Activated CD4-positive, alpha-beta T cell treated with anti-CD3 and anti-CD28 coated beads, Interleukin-2, amount 50 U/mL, for 24 hours (primary cell): ENCODE measurements at places on chromosomes 5 and 9.

GRCh38 chr9:4581861-4582565 lies 80.1 kb upstream of the PLPP6 start:
- DNase-seq = no peak

- DNase-seq = no peak
These were observed 81.3 kb downstream of the PIK3R1 start for GRCh38 chr5:68296895-68297294.

GRCh38 chr5:125189531-125189941 lies 443.1 kb upstream of the ZNF608 start:
- DNase-seq = no peak

GRCh38 chr5:158511454-158511853 lies 588.3 kb downstream of the EBF1 start:
- DNase-seq = no peak

DNA sequence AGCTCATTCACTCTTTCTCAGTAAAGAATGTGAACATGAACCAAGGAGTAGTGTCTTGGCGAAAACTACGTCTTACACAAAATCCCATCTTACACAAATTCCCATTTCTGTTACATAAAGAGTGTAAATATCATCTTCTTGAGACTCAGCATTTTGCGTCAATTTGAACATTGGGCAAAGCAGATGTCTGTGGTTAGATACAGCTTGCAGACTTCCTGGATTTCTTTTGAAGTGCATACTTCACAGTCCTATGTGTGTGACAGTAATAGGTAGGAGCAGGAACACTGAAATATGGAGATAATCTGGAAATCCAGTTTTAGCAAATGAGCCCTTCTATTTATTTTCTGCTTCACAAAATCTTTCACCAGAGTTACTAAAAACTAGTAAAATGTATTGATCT lies 58.8 kb downstream of the C6 start:
- DNase-seq = no peak

GRCh38 chr5:68502531-68502930 lies 287.0 kb downstream of the PIK3R1 start:
- no peak for DNase-seq

- DNase-seq = peak; percentile 45
These were observed 709 bp downstream of the IQGAP2 start for GRCh38 chr5:76403766-76404222.

DNA sequence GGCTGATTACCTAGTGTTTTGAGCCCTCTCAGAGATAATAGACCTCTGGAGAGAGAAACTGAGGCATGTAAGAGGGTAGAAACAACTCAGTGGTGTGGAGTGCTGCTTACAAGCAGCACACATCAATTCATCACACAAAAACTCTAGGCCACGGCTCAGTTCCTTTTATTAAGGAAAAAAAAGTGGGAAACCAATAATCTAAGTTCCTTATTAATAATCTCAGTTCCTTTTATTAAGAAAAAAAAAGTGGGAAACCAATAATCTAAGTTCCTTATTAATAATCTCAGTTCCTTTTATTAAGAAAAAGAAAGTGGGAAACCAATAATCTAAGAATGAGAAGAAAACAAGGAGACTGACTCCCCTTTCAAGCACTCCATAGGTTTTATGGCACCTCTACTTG lies 28.0 kb downstream of the TXNDC8 start:
- DNase-seq = no peak

- no peak for DNase-seq
These were observed 1.8 kb downstream of the DPP7 start for GRCh38 chr9:137112564-137113384.

DNA sequence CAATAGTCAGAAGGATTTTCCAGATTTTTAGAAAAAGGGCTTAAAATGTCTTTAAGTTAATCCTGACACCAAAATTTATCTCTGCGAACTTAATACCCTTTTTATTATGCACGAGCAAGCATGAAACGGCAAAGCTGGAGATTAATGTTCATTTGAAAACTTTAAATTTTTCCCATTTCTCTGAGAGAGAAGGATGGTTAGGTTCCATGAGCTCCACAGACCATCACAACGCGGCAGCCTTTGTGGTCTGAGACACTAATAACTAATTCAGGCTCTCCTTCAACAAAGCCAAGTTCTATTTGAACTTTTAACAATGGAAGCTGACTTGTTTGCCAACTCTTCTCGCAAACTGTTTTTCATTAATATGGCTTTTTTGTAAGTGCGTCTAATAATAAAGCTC lies 94.7 kb downstream of the MYO10 start:
- no peak for DNase-seq

- DNase-seq = no peak
These were observed 38.0 kb downstream of the OSMR start for GRCh38 chr5:38883842-38884241.

DNA sequence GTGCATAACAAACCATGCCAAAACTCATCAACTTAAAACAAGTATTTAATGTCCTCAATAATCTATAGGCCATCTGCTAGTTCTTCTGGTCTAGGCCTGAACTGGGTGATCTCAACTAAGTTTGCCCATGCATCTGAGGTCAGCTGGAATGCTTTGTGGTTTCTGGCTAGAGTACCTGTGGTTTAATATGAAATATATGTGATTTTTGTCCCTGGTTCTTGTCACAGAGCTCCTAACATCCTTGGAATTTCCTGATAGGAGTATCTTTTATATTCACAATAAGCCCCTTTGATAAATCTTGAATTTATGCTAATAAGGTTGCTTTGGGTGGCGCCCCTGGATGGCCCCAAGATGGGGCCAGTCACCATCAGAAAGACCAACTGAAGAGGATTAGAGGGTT lies 535.9 kb downstream of the DNAH5 start:
- no peak for DNase-seq

GRCh38 chr9:15220658-15221318 lies 86.2 kb downstream of the TTC39B start:
- no peak for DNase-seq

- DNase-seq = no peak
These were observed 1.6 kb downstream of the NINJ1 start for GRCh38 chr9:93132287-93132927.

- DNase-seq = no peak
These were observed 442.2 kb upstream of the MPDZ start for GRCh38 chr9:13721481-13722235.

DNA sequence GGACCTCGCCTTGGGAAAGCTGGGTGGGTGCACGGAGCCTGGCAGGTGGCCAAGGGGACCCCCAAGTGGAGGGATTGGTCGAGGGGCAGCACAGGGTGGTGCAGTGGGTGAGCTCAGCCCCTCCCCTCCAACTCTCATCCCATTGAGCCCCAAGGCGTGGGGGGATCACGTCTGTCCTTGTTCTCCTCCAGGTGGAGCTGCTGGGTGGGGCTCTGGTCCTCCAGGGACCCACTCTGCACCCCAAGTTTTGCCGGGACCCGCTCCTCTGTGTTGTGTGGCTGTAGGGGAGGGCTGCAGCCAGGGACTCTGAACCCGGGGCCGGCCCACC lies 3.6 kb upstream of the FUT7 start:
- DNase-seq = no peak

DNA sequence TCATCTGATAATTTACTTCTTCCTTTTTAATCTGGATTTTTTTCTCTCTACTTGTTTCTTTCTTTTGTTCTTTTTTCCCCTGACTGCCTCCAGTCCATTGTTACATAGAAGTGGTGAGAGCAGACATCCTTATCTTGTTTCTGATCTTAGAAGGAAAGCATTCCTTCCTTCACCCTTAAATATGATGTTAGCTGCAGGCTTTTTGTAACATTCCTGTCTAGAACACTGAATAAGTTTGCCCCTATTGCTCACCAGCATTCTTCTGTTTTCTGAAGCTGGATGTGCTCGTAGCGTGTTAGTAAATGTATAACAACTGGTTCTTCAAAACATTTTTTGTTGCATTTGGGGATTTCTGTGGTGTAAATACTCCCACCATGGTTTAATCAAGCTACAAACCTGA lies 136.7 kb upstream of the NFIL3 start:
- DNase-seq = no peak

- peak; percentile 6 for DNase-seq
These were observed 415 bp downstream of the XRCC4 start for GRCh38 chr5:83077662-83078261.

- no peak for DNase-seq
These were observed 529.7 kb upstream of the ZNF608 start for GRCh38 chr5:125276096-125276495.

GRCh38 chr5:64827703-64828102 lies 59.0 kb downstream of the CWC27 start:
- no peak for DNase-seq

DNA sequence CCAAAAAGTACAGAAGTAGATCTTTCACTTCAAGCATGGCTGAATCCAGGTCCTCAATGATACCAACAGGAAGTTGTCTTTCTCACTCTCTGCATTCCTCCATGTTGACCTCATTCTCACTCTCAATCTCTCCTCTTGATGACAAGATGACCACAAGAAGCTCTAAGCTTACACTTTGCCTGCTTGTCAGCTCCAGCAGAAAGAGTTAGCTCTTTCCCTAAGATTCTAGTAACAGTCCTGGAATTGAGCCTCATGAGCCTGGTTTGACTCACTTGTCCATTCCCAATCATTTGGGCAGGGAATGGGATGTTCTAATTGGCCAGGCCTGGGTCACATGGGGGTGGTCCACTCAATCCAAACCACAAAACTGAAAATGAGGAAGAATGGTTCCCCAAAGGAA lies 3.3 kb upstream of the CLTA start:
- no peak for DNase-seq

- DNase-seq = no peak
These were observed 147.6 kb downstream of the ST8SIA4 start for GRCh38 chr5:100755435-100755834.

GRCh38 chr5:135693371-135693955 lies 114.7 kb upstream of the CXCL14 start:
- no peak for DNase-seq

DNA sequence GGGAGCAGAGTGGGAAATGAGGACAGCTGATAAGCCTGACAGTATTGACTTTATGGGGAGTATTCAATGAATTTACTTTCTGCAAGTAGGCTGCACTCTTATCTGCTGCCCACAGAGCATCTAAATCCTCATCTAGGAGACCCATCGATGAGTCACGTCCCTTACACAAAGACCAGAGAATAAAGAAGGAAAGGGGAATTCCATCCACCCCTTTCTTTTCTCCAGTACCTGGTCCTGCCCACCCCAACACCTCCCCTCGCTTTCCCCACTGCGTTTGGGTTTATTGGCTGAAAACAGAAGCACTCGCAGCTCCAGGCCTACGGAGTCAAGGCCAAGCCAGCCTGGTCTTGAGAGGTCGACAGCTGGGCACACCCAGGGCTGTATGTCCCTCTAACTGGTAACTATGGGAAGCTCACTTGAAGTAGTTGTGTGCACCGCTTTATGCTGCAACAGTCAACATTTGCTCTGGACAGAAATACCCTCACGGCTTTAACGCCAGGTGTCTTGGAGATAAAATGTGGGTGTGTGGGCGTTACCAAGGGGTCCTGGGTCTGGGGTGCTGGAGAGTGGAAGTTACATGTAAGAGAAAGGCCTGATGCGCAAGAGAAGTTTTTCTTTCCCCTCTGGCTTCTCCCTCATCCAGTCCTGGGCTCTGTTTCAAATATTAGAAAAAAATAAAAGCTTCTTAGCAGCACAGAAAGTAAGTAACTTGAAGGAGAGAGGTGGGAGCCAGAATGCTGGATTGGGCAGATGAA lies 14.5 kb upstream of the TAL2 start:
- DNase-seq = no peak

GRCh38 chr5:144403058-144403457 lies 232.4 kb downstream of the KCTD16 start:
- no peak for DNase-seq

DNA sequence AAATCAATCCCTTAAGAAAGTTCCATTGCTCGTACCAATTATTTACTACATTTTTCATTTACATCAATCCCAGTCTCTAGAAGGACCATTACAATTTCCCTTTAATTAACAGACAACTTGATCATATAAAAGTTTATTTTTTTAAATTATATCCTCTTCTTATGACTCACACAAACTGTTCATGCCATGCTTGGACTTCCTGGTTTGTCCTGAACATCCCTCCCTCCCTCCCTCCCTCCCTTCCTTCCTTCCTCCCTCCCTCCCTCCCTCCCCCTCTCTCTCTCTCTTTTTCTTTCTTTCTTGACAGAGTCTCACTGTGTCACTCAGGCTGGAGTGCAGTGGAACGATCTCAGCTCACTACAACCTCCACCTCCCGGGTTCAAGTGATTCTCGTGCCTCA lies 11.6 kb upstream of the CLTB start:
- DNase-seq = no peak

- DNase-seq = no peak
These were observed 147.1 kb downstream of the ZNF608 start for GRCh38 chr5:124599028-124599973.

DNA sequence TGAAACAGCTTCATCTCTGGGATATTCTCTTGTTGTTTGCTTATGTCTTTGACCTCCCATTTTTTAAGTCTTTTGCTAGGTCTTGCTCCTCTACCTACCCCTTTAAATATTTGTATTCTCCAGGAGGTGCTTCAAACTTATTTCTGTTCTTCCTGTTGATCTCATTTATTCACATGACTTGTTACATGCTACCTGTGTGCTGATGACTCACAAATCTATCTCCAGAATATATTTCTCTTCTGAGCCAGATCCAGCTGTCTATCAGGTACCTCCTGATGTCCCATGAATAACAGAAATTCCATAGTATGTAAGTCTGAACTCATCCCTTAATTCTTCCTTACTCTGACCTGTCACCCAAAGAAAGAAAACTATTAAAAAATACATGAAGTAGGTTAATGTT lies 11.0 kb downstream of the NIPBL start:
- no peak for DNase-seq

DNA sequence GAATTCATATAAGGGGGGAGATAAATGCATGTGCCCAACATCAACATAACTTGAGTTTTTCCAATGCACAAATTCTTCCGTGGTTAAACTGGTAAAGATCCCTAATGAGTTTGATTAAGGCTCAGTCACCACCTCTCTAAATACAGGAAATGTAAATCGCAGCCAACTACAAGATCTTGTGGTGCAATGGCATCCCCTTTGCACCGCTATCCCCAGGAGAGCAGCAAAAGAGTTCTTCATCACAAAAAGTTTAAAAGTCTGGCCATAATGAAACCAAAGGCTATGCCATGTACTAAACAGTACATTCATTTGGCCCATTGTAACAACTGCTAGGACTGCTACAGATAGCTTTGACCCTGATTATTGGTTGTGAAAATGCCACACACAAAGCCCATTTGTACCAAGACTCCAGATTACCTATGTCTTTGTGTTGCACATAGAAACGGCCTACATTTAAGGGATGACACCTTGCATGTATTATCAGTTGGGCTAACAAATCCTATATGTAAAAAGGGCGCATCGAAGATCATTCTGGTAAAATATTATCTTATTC lies 44.5 kb downstream of the ZNF608 start:
- DNase-seq = no peak

DNA sequence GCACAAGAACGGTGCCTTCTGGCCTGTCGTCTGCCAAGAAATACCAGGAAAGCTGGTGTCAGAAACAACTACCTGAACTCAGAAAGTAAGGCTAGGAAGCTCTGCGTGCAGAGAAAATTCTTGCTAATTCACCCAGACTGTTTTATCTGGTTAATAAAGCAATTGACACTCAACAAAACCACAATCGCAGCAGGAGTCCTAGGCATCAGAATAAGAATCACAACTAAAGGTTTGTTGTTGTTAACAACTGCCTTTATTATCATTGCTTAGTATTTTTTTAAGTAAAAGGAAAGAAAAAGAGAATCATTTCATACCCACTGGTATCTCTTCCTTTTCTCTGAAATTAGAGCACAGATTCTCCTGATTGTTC lies 3.9 kb upstream of the ISL1 start:
- DNase-seq = no peak

GRCh38 chr5:24649531-24649930 lies 4.8 kb upstream of the CDH10 start:
- DNase-seq = no peak

GRCh38 chr5:132227485-132228240 lies at the start of gene P4HA2:
P4HA2 (minus strand) TSS chr5:132227853; CDS start chr5:132218626, 9,227 bp downstream.
- DNase-seq = peak; percentile 11
